ENCODE measurements at places on chromosomes 3 and 15. TPM values are rescaled to one million over a fixed set of nuclear protein-coding genes. Genes with fewer than 3 reads are reported as not detected.

GRCh38 chr15:70910958-70911357, 18.3 kb downstream of the LRRC49 start:
- no peaks in the 10 kb centered on the region for H3K27me3 ChIP-seq
- DNase-seq, result no peak
- H3K27ac ChIP-seq, result no peak overlapping the region
- no peaks in the 10 kb centered on the region for H3K36me3 ChIP-seq

- peaks cover 32% of the 10 kb centered on the region for H3K4me1 ChIP-seq
- no peaks in the 10 kb centered on the region for H3K36me3 ChIP-seq
- no peak overlapping the region for H3K27ac ChIP-seq
- DNase-seq, result no peak
- no peak overlapping the region for H3K4me3 ChIP-seq
Observed at GRCh38 chr15:62503451-62503850, 338.4 kb upstream of the C2CD4B start.

DNA sequence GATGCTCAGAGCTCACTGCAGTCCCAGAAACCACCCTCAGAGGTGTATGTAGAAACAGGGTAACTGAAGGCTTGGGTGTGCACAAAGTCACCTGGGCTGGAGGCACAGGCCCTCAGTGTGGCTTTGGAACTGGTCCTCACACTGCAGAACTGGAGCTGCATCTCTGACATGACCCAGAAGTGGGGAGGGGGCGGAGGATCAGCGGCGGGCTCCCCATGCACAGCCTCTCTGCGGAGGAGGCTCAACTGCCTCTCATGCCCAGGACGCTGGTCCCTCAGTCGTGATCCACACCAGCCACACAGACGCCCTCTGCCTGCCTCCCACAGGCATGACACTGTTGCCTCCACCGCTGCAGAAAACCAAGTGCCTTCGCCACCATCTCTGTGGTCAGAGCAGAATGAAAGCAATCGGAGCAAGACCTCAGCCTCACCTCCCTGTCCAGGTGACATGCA, 73.7 kb downstream of the TM2D3 start:
- DNase-seq, result no peak
- no peak overlapping the region for H3K4me3 ChIP-seq
- H3K27ac ChIP-seq, result no peak overlapping the region

The TMEM212 gene
- not detected for total RNA-seq
